ENCODE measurements at places on chromosomes 6 and 20. TPM values are rescaled to one million over a fixed set of nuclear protein-coding genes. Genes with fewer than 3 reads are reported as not detected.

RNASET2 gene
- total RNA-seq = 16.8 TPM

FAM50B gene
- 6.1 TPM for total RNA-seq

TCP11 gene
- not detected for total RNA-seq

ARMC2 gene
- total RNA-seq = 2.0 TPM

DEFB115 gene
- total RNA-seq = not detected

KHDC1 gene
- 4.2 TPM for total RNA-seq

SCGN gene
- total RNA-seq = 0.20 TPM

TSHZ2 gene
- not detected for total RNA-seq

NRSN2 gene
- total RNA-seq = 65.5 TPM

CST7 gene
- not detected for total RNA-seq

SNAP91 gene
- 0.30 TPM for total RNA-seq

Data from A549 treated with dexamethasone at 1 μM for 4 hours (cell line).